AG10803 (cell line): ENCODE measurements at places on chromosomes 4 and X.

DNA sequence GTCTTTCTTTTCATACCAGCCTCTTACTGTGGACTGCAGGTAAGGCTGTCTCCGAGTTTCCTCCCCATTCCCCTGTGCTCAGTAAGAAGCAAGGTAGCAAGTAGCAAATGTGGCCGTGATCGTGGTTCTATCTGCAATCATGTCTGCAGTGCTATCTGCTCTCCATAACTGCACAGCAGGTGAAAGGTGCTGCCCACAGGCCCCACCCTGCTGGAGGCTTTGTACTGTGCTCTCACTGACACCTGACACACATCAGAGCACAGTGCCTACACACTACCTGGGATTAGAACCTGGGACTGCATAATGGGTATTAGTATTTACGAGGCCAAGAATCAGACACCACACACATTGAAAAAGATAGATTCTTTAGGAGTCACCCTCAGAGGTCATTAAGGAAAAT lies 15.3 kb downstream of the PGRMC1 start:
- no peak for DNase-seq

GRCh38 chr4:104064646-104065577 lies 345.1 kb upstream of the TACR3 start:
- DNase-seq, result no peak

DNA sequence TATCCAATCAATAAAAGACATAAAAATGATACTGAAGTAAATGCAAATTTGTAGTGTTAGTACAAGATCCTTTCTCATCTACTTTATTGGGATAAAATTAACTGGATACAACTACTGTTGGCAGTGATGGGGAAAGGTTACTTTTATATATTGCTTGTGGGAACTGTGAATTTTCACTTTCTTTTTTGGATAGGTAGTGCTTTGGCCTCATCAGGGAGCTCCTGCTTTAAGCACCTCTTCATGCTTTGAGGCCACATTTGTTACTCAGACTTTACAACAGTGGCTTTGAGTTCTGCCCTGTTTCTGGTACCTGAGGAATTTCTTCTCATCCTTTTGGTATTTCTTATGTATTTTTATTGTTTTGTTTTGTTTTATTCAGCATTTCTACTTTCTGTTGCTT lies 316.8 kb upstream of the ZCCHC13 start:
- no peak for DNase-seq

GRCh38 chr4:20297783-20298182 lies 46.1 kb downstream of the SLIT2 start:
- no peak for DNase-seq

GRCh38 chr4:150972592-150972991 lies 42.5 kb downstream of the LRBA start:
- no peak for DNase-seq
